GM04504 (cell line): ENCODE measurements at places on chromosomes 2 and 18.

DNA sequence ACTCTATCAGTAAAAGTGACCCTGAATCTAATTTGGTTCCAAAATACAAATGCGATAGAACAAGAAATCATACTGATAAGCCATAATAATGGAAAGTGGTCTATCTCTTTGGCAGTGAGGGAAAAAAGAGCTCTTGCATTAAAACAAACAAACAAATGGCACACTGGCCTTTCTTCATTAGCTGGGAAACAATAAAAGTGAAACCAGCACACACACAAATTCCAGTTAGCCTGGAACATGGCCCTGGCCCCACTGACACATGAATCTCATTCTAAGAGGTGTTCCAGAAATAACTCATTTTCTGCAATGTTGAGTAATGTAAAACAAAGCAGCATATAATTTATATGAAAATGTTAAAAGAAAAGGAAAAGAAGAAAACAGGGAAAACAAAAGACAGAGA, 79.3 kb upstream of the TGFA start:
- no peak for DNase-seq

DNA sequence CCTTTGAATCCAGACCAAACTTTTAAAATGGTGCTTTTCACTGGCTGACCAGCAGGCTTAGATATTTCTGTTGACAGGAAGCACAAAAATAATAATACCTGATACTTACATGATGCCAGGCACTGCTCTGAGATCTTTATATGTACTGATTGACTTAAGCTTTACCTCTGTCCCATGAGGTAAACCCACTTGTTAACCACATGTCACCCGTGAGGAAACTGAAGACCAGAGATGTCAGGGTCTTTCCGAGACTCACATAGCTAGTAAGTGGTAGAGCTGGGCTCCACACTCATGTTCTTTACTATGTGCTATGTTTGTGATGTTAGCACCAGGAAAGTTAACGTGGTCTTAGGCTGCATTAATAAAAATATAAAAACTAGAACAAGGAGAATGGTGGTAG, 297.7 kb downstream of the PLCL1 start:
- DNase-seq, result no peak

DNA sequence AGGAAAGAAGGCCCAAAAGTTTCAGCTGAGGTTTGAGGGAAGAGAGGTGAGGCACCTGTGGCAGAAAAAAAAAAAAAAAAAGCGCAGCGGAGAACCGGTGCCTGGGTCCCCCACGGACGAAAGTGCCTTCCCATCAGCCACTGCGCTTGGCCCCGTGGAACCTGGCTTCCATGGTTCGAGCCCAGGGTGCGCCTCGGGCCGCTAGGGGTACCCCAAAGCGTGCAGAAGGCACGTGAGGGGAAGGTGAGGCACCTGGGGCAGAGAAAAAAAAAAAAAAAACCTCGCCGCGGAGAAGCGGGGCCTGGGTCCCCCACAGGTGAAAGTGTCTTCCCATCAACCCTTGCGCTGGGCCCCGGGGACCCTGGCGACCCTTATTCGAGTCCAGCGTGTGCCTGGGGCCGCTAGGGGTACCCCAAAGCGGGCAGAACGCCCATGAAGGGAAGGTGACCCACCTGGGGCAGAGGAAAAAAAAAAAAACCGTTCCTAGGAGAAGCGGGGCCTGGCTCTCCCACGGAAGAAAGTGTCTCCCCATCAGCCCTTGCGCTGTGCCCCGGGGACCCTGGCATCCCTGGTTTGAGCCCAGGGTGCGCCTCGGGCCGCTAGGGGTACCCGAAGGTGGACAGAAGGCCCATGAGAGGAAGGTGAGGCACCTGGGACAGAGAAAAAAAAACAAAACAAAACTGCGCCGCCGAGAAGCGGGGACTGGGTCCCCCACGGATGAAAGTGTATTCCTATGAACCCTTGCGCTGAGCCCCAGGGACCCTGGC, 228.6 kb downstream of the CCDC74A start:
- DNase-seq, result no peak

- DNase-seq, result no peak
These were observed 64.0 kb upstream of the PMAIP1 start for GRCh38 chr18:59835605-59836379.

DNA sequence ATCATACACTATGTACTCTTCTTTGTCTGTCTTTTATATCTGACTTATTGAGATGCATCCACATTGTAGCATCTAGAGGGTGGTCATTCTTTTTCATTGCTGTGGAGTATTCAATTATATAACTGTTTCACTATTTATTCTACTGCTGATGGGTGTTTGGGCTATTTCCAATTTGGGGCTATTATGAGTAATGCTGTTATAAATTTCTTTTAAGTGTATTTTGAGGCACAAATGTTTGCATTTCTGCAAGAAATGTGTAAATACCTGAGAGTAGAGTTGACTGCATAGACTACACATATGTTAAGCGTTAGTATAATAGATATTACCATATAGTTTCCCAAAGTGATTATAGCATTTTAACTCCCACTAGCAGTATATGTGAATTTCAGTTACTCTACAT, 26.9 kb upstream of the PPP1R1C start:
- DNase-seq, result no peak

- no peak for DNase-seq
These were observed 6.2 kb downstream of the KRTCAP3 start for GRCh38 chr2:27448381-27448780.

DNA sequence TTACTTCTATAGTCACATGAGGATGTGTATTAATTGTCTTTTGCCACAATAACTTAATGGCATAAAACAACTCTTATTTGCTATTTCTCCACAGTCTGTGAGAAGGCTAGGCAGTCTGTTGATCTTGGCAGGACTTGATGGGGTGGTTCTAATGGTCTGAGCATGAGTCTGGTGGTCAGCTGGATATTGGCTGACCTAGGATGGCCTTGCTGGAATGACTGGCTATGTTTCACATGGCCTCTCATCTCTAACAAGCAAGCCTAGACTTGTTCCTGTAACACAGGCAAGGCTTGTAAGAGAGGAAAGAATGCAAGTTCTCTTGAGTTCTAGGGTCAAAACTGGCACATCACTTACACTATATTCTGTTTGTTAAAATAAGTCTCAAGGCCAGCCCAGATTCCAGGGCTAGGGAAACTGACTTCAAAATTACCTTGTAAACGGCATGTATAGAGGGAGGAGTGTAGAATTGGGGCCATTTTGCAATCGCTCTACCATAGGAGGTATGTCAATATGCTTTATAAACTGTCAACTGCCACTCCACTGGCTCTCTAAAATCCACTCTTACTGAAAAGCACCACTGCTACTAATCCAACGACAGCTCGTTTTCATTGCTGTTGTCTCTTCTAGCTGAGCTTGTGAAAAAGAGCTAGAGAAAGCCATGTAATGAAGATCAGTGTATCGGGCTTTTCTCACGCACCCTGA, 325.0 kb upstream of the PKDCC start:
- no peak for DNase-seq

DNA sequence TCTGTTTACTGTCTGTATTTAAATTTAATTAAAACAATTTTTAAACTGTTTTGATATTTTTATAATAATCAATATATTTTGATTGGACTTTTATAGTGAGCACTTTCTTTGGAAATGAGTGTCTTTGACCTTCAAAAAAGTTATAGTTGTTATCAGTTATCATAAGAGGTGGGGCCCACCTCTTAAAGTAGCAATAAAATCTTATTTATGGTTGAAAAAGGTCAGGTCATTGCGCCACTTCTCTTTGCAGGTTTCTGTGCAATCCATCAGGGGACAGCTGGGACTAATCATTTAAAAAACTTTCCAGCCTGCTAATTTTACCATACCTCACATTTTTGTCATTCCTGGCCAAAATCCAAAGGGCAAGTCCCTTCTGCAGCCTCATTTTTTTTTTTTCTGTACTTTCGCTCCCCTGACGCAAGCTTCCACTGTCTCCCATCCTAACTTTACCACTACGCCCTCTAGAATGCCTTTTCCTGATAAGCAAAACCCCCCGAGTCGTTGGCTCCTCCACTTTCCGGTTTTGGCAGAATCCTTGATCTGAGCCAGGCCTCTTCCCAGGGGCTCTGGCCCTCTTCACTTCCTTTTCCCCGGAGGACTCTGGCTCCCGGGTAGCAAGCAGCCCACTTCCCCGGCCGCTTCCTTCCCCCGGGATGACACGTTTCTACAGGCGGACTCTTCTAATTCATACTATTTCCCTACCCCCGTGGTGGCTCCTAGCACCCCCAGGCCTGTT, 1.1 kb upstream of the SEH1L start:
- peak; percentile 88 for DNase-seq

GRCh38 chr18:24818441-24818840, 358.0 kb downstream of the HRH4 start:
- DNase-seq, result no peak

DNA sequence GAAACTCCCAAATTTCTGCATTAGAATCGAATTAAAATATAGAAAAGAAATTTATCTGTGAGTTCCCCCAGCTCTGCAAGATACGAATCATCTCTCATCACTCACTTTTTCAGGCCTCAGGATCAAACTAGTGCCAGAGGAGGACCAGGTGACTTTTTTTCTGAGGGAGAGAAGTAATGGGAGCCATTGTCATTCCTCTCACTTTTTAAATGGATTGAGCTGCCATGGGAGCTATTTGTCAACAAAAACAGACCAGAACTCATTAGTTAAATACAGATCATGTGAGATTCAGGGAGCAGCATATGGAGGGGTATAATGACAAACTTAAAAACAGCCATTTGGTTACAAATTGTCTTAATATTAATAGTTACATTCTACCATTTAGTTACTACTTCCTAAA, 594.4 kb downstream of the DPP10 start:
- DNase-seq, result no peak

GRCh38 chr2:72106978-72107377, 40.7 kb downstream of the CYP26B1 start:
- DNase-seq, result no peak

DNA sequence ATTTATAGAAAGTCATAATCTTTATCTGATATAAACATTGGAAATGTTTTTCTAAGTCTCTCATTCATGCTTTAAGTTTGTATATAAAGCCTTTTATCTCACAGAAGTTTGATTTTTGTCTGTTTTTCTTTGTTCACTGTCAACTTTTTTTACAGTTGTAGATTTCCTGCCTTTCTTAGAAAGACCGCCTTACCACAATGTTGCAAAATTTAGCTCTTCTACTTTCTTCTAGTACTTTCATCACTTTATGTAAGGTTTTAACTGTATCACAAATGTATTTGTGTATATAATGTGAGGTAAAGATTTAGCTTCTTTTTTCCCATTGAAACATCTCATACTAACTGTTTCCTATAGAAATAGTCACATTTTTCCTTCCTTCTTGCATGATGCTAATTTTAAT, 136.1 kb downstream of the DNAH6 start:
- no peak for DNase-seq

DNA sequence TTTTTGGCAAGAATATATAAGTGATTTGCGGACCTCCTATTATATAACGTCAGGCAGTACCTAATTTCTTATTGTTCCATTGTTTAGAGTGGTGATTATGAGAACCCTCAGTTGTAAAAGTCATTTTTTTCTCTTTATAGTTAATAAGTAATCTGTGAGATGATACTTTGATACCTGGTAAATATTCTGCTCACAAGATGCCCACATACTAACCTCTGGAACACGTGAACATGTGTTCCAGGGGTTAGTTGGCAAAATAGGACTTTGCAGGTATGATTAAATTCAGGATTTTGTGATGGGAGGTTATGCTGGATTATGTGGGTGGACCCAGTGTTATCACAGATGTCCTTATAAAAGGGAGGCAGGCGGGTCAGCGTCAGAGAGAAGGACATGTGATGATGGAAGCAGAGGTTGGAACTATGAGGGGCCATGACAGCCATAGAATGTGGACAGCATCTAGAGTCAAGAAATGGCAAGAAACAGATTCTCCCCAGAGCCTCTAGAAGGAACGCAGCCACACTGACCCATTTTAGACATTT, 16.8 kb downstream of the MAIP1 start:
- no peak for DNase-seq

GRCh38 chr2:121043827-121044222, 241.2 kb downstream of the TFCP2L1 start:
- DNase-seq, result no peak

GRCh38 chr2:3465328-3465727, 54.0 kb downstream of the ADI1 start:
- no peak for DNase-seq

DNA sequence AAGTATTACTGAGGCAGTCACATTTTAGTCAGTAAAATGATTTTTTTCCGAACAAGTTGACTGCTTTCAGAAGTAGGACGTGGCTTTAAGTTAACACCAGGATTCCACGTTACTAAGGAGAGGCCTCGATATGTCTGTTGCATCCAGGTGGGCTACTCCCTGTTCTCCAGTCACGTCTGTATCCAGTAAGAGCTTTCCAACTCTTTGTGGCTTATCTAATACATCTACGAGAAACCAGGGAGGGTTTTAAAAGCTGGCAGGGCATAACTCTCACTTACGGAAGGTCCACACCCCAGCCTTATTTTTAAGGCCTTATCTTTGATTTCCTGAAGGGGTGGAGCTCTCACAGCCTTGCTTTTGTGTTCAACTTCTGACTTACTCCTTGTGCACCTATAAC, 99.2 kb downstream of the SLC8A1 start:
- DNase-seq, result no peak

DNA sequence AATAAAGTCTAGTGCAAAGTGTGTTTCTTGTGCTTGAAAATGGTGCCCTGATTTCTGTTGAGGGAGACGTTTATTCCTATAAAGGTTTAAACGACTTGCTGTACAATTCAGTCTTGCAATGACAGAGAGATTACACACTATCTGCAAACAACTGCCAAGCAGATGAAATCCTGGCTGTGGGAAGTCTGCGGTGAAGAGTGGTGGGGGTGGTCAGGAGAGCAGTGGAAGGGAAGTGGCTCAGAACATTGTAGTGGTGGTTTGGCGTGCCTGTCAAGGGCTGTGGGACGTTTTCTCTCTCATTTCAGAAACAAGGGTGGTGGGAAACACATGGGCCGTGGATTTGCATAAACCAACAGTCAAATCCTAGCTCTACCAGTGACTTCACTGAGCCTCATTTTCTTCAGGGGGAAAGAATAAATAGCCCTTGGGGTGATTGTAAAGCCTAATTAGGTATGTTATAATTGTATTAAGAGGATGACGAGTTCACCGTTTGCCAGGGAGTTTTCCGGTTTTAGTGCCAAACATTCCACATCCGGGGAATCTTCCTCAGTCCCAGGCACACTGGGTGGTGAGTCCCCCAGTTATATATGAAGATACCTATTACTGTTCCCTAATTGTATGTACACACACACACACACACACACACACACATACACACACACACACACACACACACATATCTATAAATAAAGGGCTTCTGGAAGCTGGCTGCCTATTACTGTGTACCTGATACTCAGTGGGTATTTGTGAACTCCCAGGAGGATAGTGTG, 115.0 kb downstream of the SPTBN1 start:
- DNase-seq, result peak; percentile 71

DNA sequence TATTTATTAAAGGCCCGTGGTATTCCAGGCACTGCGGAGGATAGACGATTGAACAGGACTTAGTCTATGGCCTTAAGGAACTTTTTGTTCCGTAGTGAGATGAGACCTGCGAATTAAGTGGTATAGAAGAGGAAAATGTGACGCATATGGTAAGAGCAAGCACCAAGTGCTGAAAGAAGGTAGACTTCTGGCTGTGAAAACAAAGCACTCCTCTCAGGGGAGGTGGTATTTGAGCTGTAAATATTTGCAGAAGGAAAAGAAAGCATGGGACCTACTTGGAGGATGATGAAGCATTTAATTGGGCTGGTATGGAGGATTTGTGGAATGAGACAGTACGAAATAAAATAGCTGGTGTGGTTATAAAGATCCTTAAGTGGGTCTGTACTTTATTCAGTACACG, 62.5 kb downstream of the GPR39 start:
- DNase-seq, result no peak

GRCh38 chr2:107645586-107645985, 181.1 kb upstream of the RGPD4 start:
- no peak for DNase-seq

- DNase-seq, result no peak
These were observed 239.8 kb downstream of the BCL11A start for GRCh38 chr2:60313470-60314172.
